Astrocyte (in vitro differentiated cells and primary cell): ENCODE measurements at places on chromosomes 7 and 10. TPM values are rescaled to one million over a fixed set of nuclear protein-coding genes. Genes with fewer than 3 reads are reported as not detected.

The GARS1 gene
- total RNA-seq, result 517 and 564 TPM in 2 replicates

The TMEM213 gene
- not detected in 2 replicates for total RNA-seq

The NRG3 gene
- 2.1 and 2.3 TPM in 2 replicates for total RNA-seq

The SLC4A2 gene
- total RNA-seq, result 302 and 351 TPM in 2 replicates

The ACADSB gene
- 8.7 and 10.0 TPM in 2 replicates for total RNA-seq

The GPR146 gene
- total RNA-seq, result 1.7 and 3.4 TPM in 2 replicates
